ENCODE measurements at places on chromosomes 4 and X.
A peak's percentile ranks its signal among the peaks of the same experiment; 100 is the strongest.

DNA sequence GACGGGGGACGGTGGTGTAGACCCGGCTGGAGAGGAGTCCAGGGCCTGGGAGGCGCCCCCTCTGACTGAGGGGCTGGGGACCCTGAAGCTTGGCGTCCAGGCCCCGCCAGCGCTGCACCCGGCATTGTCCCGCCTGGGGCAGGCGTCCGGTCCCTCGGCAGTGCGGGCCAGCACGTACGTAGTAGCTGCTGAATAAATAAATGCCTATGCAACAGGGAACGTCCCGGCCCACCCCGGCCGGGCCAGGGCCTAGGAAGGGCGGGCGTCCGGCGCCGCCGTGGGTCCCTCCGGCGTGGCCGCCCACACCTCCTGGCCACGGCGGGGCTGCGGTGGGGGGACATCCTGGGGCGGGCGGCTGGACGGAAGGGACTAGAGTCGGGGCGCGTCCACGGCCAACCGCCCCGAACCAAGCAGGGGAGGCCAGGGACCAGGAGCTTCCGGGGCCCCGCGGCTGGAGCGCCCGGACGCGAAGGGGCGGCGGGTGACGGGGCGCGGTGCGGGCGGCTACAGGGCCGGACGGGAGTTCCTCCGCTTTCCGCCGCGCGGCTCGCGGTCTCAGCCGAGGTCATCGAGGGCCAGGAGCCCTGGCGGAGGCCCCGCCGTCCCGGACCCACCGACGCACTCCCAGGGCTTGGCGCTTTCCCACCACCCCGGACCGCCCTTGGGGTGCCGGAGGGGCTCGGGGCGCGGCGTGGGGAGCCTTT is 886 bp upstream of the WWC2 start:
- DNase-seq, result peak; percentile 34

- peak; percentile 87 for DNase-seq
These were observed at the start of gene MSX1 for GRCh38 chr4:4859325-4859798. Gene MSX1, plus strand, starts transcription at chr4:4859665. Its CDS starts 235 bp downstream, at chr4:4859900.

GRCh38 chrX:43562372-43562771 is 93.7 kb upstream of the MAOA start:
- no peak for DNase-seq

- peak; percentile 63 for DNase-seq
These were observed 92.2 kb upstream of the MTM1 start for GRCh38 chrX:150476164-150476699.

GRCh38 chrX:138986235-138986634 is 274.7 kb upstream of the FGF13 start:
- DNase-seq, result peak; percentile 5

DNA sequence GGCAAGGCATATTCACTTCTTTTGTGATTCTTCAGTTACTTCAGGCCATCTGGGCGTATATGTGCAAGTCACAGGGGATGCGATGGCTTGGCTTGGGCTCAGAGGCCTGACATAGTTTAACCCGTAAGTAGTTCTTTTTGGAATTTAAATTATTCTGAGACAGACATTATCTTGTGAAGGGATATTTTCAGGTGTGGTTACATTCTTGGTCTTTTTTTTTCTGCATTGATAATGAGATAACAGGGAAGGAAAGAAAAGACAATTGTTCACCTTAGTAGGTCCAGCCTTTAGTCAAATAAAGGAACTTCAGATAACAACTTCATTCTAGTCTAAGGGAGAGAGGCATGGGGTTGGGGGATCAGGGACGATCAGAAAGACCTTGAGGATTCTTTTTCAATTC is 74.8 kb downstream of the TEX13C start:
- no peak for DNase-seq

DNA sequence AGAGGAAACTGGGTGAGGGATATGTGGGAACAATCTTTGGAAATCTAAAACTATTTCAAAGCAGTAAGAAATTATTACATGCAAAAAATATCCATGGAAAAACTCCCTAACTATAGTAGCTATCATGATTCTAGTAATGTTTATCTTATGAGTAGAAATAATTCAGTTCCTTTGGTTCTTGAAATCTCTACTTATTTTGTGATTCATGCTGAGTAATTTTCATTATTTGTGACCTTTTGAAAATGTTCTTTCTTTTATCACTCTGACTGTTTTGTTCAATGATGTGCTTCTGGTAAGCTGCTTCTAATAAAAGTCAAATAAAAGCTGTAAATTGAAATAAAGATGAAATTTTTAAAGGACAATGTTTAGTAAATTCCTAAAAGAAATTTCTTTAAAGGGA is 40.4 kb upstream of the MAGEB10 start:
- no peak for DNase-seq

DNA sequence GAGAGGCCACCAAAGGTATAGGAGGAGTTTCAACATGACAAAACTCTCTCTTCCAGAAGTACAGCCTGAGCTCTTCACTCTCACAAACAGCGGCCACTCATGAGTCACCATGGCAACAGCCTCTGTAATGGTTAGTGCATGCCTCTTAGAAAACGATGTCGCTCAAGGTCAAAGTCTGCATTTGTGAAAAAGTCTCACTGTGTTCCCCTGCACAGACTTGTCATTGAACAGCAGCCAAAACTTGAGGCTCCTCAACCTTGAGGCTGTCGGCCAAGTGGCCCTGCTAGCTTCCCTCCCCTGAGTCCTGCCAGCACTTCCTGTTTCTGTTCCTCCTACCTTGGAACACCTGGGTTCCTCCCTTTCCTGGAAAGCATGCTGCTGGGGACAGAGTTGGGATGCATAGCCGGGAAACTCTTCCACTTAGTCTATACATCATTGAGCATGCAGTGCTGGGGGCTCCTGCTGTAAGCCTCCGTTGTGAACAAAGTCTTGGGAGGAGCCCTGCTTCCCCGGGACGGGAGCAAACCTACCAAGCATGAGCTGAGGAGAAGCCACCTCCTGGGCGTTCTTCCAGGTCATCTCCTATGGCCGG is 66.6 kb downstream of the ING2 start:
- no peak for DNase-seq

DNA sequence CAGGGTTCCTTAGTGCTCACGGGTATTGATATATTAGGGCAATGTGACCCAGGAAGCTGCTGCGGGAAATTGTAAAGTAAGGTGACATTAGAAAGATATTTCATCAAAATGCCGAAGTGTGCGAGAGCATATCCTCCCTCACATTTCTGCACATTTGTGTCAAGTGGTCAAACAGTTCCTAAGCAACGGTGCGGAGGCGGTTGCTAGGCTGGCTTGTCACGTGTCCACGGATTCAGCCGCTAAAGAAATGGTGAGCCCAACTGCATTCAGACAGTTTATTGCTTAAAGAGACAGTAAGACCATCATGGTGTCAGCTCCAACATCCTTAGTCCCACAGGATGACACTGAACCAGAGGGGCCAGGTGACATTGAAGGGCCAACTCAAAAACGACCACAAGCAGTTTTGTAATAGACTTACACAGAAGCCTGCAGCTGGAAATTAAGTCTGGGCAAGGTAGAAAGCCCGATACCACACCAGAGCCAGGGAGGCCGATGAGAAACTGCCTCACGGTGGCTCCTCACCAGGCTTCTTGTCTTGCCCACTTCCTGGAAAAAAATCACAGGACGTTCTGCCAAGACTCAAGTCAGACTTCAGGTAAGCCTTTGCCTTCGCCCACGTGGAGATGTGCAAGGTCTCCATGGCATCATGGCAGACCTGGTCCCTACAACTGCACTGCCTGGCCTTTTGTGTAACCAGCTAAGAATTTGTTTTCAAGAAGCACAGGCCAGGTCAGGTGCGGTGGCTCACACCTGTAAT is 50.4 kb downstream of the USP11 start:
- peak; percentile 17 for DNase-seq

GRCh38 chrX:68428431-68428830 is 4.9 kb downstream of the OPHN1 start:
- DNase-seq, result peak; percentile 80

GRCh38 chrX:121032531-121032930 is 14.9 kb upstream of the GLUD2 start:
- no peak for DNase-seq

- peak; percentile 47 for DNase-seq
These were observed 152.7 kb downstream of the STK32B start for GRCh38 chr4:5203993-5204310.

DNA sequence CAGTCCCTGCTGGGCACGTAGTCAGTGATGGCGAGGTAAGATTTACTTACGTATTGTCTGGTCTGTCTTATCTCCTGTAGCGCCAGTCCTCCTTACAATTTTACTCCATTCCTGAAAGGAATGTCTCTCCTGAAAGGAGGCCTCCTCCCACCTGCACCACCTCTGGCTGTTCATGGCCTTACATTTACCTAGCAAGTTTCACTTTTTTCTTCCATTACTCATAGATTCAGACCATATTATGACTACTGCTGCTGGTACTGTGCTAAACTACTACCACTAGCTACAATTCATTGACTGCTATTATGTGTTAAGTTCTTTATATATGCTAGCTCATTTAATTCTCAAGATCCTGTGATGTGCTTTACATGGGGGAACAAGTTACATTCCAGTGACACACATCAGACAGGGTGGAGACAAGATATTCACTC is 189.9 kb downstream of the BMPR1B start:
- DNase-seq, result no peak

DNA sequence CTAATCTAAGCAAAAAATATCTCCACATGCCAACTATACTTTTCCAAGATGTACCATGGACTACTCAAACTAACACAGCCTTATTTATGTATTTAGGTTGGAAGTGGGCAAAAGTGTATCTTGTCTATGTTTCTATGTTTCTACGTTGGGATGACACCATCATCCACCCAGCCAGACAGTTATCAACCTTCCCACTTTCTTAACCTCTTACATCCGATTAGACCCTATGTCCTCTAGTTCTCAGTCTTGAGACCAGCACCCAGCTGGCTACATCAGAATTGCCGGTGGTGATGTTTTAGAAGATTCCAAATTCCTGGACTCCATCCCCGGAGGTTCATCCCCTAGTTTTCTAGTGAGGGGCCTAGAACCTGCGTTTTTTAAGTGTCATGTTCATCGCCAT is 1.0 kb upstream of the AASDH start:
- DNase-seq, result no peak

DNA sequence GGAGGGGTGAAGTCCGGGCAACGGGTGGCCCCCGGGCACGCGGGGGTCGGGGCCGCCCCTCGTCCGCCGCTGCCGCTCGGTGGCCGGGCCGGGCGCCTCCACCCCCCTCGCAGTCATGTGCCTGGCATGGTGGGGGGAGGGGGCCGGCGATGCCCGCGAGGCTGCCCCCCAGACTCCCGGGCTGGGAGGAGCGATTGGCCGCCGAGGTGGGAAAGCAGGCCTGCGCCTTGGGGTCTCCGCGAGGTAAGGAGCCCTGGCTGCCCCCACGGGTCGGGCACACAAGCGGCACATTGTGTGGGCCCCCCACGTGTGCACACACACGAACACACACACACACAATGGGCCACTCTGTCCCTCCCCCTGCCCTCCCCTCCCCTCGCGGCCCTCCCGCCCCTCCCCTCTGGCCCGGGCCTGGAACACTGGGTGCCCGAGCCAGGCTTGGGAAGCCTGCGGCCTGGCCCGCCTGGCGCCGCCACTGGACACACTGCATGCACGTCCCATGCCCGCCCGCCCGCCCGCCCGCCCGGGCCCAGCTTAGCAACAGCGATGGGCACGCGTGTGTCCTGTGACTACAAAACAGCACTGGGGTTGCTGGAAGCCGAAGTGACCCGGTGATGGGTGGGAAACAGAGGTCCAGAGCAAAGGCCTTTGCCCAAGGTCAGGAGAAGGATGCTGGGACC is 1.3 kb downstream of the SLC6A8 start:
- DNase-seq, result no peak

- DNase-seq, result no peak
These were observed 168.9 kb downstream of the DCLK2 start for GRCh38 chr4:150247184-150247583.

DNA sequence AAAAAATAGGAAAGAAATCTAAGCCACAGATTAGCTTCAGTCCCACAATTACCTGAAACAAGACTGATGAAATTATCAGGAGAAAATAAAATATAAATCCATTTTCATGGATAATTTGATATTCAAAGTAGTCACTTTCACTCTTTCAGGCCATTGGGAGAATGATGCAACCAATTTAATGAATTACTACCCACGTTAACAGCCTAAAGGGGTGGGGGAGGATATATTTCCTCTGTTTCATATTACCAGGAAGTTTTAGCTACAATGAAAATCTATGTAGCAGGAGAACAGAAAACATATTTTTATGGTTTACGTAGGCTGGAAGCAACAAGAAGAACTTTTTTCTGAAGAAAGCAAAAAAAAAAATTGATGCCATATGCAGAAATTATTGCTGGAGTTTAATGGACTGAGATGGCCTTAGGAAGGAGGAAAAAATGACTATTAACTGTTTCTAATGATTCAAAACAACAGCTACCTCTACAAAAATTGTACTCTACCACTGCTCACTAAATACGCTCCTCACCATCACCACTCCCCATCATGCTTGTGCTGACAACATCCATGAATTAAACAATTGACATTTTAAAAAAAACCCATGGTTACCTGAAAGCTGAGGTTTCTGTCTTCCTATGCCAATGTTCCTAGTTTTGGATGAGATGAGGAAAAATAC is 100.9 kb downstream of the CXXC4 start:
- peak; percentile 4 for DNase-seq

DNA sequence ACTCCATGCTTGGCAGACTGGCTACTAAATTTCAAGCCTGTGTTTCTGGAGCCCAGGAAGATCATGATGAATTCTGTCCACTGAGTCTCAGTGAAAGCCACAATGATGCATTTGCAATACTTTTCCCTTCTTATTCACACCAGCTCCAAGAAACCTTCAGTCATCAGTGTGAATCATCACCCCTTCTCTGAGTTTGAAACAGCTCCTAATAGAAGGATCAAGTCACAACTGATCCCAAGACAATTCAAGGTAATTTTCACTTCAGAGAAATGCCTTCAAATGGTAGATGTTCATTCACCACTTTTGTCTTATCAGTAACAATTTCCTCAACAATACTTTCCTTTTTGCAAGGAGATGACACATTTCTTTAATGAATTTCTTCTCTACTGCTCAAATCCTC is 257.4 kb downstream of the NLGN4X start:
- peak; percentile 4 for DNase-seq

- DNase-seq, result no peak
These were observed 1391.1 kb downstream of the FSTL5 start for GRCh38 chr4:160772668-160773067.
